ENCODE measurements at places on chromosomes 6 and 20.

GRCh38 chr20:8601542-8601912 is 467.4 kb upstream of the PLCB4 start:
- H3K27me3 ChIP-seq, result no peaks in the 10 kb centered on the region
- no peaks in the 10 kb centered on the region for H3K36me3 ChIP-seq
- peak overlapping the region; percentile 96 for H3K27ac ChIP-seq
- peak overlapping the region; percentile 53 for H3K4me3 ChIP-seq

GRCh38 chr6:168988801-168989200 is 264.8 kb downstream of the THBS2 start:
- H3K4me1 ChIP-seq, result no peaks in the 10 kb centered on the region
- no peaks in the 10 kb centered on the region for H3K27me3 ChIP-seq
- DNase-seq, result no peak
- H3K27ac ChIP-seq, result no peak overlapping the region
- no peaks in the 10 kb centered on the region for H3K36me3 ChIP-seq

GRCh38 chr6:160116411-160116810 is 5.2 kb upstream of the SLC22A1 start:
- H3K4me1 ChIP-seq, result no peaks in the 10 kb centered on the region
- H3K27ac ChIP-seq, result no peak overlapping the region
- H3K27me3 ChIP-seq, result no peaks in the 10 kb centered on the region
- H3K36me3 ChIP-seq, result no peaks in the 10 kb centered on the region

GRCh38 chr20:38829296-38829875 is 23.9 kb downstream of the PPP1R16B start:
- no peak overlapping the region for H3K27ac ChIP-seq
- H3K27me3 ChIP-seq, result no peaks in the 10 kb centered on the region
- peaks cover 8% of the 10 kb centered on the region for H3K4me1 ChIP-seq
- no peaks in the 10 kb centered on the region for H3K36me3 ChIP-seq
- DNase-seq, result no peak

- H3K4me3 ChIP-seq, result no peak overlapping the region
- DNase-seq, result peak; percentile 42
- no peaks in the 10 kb centered on the region for H3K36me3 ChIP-seq
- peak overlapping the region; percentile 22 for H3K27ac ChIP-seq
- H3K4me1 ChIP-seq, result peaks cover 26% of the 10 kb centered on the region
- H3K27me3 ChIP-seq, result no peaks in the 10 kb centered on the region
These were observed 2.1 kb upstream of the DIDO1 start for GRCh38 chr20:62928246-62928939.

- no peak overlapping the region for H3K4me3 ChIP-seq
- no peaks in the 10 kb centered on the region for H3K4me1 ChIP-seq
- no peak overlapping the region for H3K27ac ChIP-seq
- no peaks in the 10 kb centered on the region for H3K27me3 ChIP-seq
- DNase-seq, result no peak
These were observed 339.8 kb downstream of the HTR1B start for GRCh38 chr6:77123527-77123926.

DNA sequence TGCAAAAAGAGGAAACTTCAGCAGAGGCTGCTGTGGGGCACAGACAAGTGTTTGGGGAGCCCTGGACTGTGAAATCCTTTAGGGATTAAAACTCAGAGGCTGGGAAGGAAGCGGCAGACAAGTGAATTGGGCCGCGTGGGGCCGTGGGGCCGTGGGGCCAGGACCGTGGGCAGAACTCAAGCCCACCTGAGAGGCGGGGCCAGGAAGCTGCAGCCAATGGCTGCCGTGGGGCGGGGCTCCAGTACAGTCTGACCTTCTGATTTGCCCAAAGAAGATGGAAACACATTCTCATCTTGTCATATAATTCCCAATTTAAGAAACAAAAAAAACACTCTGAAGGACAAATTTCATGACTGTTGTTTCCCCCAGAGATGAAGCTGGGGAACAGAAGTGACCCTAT is 55.4 kb downstream of the ANKRD60 start:
- no peak for DNase-seq
- no peaks in the 10 kb centered on the region for H3K27me3 ChIP-seq
- no peaks in the 10 kb centered on the region for H3K4me1 ChIP-seq
- no peaks in the 10 kb centered on the region for H3K36me3 ChIP-seq
- no peak overlapping the region for H3K27ac ChIP-seq

- no peak for DNase-seq
- H3K4me1 ChIP-seq, result no peaks in the 10 kb centered on the region
- no peaks in the 10 kb centered on the region for H3K27me3 ChIP-seq
- no peak overlapping the region for H3K4me3 ChIP-seq
- no peak overlapping the region for H3K27ac ChIP-seq
These were observed 10.2 kb downstream of the ZSCAN23 start for GRCh38 chr6:28433119-28433518.

DNA sequence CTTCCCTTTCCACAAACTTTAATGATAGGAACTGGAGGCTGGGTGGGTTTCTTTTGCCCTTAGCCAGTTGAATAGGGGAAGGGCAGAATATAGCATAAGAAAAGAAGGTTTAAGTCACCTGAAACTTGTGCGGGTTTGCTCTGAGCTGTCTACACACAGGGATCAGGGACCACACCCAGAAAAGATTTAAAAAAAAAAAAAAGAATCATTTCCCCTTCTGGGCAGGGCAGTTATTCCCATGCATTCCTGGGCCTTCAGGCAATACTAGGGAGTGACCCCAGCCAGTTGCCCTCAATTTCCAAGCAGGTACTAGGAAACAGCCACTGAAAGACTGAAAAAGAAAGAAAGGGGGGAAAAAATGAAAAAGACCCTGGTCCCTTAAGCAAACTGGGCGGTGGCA is 39.6 kb upstream of the HDAC2 start:
- no peak overlapping the region for H3K27ac ChIP-seq
- H3K4me3 ChIP-seq, result peak overlapping the region; percentile 36
- no peaks in the 10 kb centered on the region for H3K27me3 ChIP-seq
- peak; percentile 31 for DNase-seq
- peaks cover 33% of the 10 kb centered on the region for H3K4me1 ChIP-seq

DNA sequence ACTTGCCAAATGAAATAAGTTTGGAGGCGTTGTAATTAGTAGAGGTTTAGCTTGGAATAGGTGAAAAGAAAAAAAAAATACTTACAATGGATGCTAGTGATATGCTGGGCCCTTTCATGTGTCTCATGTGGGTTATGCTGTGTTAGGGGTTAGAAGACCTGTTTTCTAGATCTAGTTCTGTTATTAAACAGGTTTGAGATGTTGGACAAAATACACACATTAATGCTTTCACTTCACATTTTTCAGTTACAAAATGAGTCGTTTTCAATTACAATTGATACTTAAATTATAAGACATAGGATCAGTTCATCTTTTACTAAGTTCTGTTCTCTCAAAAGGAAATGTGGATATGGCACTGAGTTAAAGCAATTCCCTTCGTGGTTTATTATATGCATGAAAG is 509.8 kb downstream of the EPM2A start:
- DNase-seq, result no peak
- no peak overlapping the region for H3K27ac ChIP-seq
- H3K4me1 ChIP-seq, result no peaks in the 10 kb centered on the region
- no peaks in the 10 kb centered on the region for H3K27me3 ChIP-seq
- no peak overlapping the region for H3K4me3 ChIP-seq

Data from Caco-2 (cell line).